ENCODE measurements at places on chromosomes 3 and 15.

DNA sequence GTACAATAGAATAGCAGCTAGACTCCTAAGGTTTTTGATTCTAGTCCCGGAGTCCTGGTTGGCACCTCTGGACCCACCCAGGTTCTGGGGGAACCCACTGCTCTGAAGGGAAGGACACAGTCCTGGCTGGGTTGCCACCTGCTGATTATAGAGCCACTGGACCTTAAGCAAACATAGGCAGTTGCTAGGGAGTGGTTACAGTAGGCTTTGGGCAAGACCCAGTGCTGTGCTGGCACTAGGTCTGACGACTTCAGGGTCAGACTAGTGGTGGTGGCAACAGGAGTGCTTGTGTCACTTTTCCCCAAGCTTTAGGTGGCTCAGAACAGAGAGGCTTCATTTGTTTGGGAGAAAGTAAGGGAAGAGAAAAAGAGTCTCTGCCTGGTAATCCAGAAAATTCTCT is 109.8 kb upstream of the C3orf80 start:
- DNase-seq: no peak

DNA sequence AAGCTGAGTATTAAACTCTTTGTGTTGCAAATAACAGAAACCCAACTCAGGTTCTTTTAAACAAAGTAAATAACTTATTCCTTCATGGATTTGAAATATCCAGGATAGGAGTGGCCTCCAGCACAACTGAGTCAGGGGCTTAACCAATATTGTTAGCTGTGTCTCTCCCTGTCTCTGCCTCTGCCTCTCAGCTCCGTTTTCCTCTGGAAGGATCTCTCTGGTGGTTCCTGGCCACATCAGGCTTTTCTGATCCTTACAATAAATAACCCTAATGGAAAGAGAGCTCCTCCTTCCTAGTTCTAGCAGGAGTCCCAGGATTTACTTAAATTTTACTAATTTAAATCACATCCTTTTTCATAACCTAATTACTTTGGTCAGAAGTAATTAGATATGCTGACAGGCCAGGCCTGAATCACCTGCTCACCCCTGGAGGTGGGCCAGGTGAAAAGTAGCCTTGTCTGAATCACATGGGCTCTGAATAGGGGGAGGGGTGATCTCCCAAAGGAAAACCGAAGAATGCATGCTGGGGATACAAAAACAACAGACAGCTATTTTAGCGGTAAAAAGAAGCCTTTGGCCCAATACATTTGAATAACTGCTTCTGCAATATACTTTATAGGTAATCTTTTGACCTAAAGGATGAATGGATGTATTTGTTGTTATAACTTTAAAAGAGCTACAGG is 75.4 kb downstream of the REC114 start:
- DNase-seq: no peak

- DNase-seq: no peak
Observed at GRCh38 chr3:64111872-64112271, 88.6 kb upstream of the PSMD6 start.

GRCh38 chr3:99856437-99857220 is 39.0 kb downstream of the CMSS1 start:
- no peak for DNase-seq

DNA sequence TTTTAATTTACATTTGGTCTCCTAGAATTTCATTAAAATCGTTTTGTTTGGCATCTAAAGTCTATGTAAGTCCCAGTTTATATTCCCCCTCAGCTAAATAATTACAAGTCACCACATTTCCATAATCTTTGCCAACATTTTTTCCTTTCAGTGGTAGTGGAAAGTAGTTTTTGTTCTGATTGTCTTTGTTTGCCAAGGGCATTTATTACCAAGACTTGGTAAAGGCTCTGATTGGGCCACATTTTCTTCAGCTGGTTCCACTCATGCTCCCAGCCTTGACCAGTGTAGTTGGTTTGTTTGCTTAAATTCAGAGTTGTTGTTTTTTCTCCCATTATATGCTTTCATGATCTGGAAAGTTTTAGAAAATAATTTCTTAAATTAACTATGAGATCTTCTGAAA is 153.4 kb upstream of the MME start:
- no peak for DNase-seq

DNA sequence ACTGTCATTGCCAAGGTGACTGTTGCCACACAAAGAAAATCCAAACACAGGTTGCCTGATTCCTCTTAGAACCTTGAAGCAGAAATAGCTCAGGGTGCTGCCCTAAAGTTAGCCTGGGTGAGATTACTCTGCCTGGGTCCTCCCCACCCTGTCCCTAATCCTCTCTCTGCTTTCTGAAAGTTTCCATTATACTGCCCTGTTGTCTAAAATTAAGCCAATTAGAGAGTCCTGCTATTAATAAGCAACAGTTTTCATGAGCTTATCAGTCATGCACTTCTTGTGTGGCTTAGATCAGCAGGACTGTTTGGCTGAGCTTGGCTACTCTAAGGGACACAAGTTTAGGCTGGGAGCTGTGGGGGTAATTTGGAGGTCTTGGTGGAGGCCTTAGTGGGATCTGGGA is 334.7 kb upstream of the LRRFIP2 start:
- no peak for DNase-seq

- DNase-seq: no peak
Observed at GRCh38 chr15:33656168-33656567, 312.1 kb upstream of the CHRM5 start.

GRCh38 chr3:129345971-129346370 is 67.3 kb downstream of the HMCES start:
- no peak for DNase-seq

GRCh38 chr3:15805756-15806266 is 8.0 kb upstream of the ANKRD28 start:
- DNase-seq: no peak

- no peak for DNase-seq
Observed at GRCh38 chr3:128572644-128573105, 77.9 kb downstream of the RPN1 start.

- DNase-seq: no peak
Observed at GRCh38 chr15:70262171-70262570, 164.5 kb upstream of the TLE3 start.

- DNase-seq: no peak
Observed at GRCh38 chr3:60931452-60931851, 319.8 kb downstream of the FHIT start.
